NCI-H1105 treated with DMSO at 0.1 percent for 48 hours (cell line): ENCODE measurements at places on chromosomes 2 and 18.

GRCh38 chr2:191634791-191635190 is 43.1 kb upstream of the NABP1 start:
- no peak for DNase-seq

DNA sequence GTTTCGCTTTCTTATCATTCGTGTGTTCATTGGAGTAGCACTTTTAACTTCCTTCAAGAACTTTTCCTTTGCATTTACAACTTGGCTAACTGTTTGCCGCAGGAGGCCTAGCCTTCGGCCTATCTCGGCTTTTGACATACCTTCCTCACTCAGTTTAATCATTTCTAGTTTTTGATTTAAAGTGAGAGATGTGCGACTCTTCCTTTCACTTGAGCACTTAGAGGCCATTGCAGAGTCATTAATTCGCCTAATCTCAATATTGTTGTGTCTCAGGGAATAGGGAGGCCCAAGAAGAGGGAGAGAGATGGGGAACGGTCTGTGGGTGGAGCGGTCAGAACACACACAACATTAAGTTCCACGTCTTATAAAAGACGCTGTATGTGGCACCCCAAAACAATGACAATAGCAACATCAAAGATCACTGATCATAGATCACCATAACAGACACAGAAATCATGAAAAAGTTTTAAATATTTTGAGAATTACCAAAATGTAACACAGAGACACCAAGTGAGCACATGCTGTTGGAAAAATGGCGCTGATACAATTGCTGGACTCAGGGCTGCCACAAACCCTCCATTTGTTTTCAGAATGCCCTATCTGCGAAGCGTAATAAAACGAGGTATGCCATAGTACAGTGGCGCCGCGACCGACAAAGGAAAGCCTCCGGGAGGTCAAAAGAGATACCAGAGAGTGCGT is 553 bp downstream of the TIGD1 start:
- peak; percentile 51 for DNase-seq

GRCh38 chr18:2723207-2723606 is 67.7 kb downstream of the SMCHD1 start:
- no peak for DNase-seq

DNA sequence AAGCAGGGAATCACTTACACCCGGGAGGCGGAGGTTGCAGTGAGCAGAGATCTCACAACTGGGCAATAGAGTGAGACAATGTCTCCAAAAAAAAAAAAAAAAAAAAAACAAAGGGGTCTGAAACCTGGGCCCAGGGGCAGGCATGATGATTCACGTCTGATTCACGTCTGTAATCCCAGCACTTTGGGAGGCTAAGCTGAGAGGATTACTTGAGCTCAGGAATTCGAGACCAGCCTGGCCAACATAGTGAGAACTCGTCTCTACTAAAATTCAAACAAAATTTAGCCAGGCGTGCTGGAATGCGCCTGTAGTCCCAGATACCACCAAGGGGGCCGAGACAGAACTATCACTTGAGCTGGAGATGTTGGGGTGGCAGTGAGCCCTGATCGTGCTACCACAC is 30.3 kb downstream of the TEX44 start:
- no peak for DNase-seq

- no peak for DNase-seq
These were observed 402.0 kb upstream of the LRRTM1 start for GRCh38 chr2:80706541-80706940.

- DNase-seq = no peak
These were observed 103.7 kb upstream of the TAF1B start for GRCh38 chr2:9739531-9739964.

GRCh38 chr2:41038408-41038807 is 586.5 kb upstream of the SLC8A1 start:
- DNase-seq = no peak
